ENCODE measurements at places on chromosomes 5 and 9.
A peak's percentile ranks its signal among the peaks of the same experiment; 100 is the strongest.

GRCh38 chr9:99002706-99003105 lies 59.0 kb downstream of the COL15A1 start:
- DNase-seq: peak; percentile 37

- no peak for DNase-seq
Measured at GRCh38 chr5:120367896-120368634, 96.0 kb upstream of the PRR16 start.

GRCh38 chr9:82443312-82443711 lies 454.7 kb downstream of the SPATA31D1 start:
- no peak for DNase-seq

DNA sequence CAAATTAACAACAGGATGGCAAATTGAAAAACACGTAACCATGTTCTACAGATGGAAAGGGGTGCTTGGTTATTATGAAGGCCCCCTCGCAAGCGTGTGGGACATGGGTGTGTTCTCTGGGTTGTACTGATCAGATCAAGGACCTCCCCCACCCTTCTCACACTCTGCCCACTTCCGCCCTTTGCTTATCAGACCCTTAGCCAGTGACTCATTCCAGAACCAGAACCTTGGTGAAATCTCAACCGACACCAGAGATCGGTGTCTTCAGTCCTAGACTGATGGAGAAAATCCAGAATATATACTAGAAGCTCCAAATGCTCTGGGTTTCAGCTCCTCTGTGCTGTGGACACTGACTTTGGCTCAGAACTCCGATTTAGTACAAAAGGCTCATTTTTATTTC lies 64.9 kb downstream of the PTTG1 start:
- DNase-seq: no peak

- DNase-seq: no peak
Measured at GRCh38 chr5:98573834-98574320, 199.6 kb upstream of the RGMB start.

DNA sequence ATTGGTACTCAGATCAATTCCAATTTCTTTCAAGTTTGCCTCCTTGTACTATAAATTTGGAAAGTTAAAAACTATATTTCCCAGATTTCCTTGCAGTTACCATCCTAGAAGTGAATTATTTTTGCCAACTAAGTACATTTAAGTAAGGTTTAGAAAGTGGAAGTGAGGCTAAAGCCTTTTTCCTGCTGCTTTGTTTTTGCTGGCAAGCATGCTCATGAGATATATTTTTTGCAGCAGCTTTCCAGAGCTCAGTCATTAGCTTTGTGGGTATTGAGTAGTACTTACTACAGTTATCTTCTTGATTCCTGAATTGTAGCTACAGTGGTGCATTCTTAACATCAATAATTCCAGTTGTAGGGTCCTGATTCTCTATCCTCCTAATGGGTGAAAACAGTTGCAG lies 3.5 kb upstream of the BTF3 start:
- no peak for DNase-seq
